Posterior cingulate gyrus (tissue), 11 donors: ENCODE measurements at places on chromosomes 2 and 18.

DNA sequence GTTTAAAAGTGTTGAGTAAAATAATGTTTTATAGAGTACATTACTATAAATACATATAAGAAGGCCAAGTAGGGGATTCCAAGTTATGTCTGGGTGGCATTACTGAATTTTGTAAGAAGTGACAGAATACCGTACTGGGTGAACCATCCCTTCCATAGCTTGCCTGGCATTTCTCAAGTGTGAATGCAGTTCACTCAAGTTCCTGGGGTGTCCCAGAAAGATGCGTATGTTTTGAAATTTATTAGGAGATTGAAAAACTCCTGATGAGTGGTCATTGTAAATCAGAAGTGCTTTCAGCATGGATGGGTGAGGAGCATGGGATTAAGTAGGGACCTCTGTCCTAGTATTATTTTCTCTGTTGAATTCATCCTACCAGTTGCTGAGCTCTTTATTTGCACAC lies 103.2 kb downstream of the VAPA start:
- no peak for DNase-seq

DNA sequence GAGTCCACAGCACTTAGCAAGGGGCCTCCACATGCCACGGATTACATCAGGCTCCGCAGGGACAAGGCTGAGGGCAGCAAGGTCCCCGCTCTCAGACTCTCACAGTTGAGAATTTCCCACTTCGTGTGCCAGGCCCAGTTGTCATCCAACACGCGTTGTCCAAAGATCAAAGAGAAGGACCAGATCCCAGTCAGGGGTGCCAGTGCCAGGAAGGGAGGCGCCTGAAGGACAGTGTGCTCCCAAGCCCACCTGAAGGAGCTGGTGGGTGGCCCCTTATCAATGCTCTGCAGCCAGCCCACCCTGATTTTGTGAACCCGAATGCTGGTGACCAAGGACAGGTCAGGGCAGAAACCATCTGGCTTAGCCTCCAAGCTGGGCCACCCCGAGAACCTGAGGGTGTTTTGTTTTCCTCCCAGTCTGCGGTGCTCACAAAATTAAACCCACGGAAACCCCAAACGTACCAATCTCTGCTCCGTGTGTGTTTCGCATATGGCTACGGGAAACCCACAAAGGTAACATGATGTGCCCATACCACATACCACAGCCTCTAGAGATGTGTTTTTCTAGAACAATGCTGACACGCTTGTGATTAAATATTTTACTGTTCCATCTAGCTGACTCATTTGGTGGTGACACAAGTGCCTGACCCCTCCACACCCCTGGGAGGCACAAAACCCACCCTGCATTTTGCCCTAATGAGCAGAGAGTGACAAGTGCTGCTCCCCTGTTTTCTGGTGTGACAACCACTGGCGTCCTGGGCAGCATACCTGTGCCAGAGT lies 24.5 kb downstream of the CRACDL start:
- DNase-seq, result peak; percentile 76

- no peak for DNase-seq
Measured at GRCh38 chr18:54916507-54916906, 42.8 kb downstream of the CCDC68 start.

- no peak for DNase-seq
Measured at GRCh38 chr2:207983641-207984042, 41.7 kb downstream of the PLEKHM3 start.

DNA sequence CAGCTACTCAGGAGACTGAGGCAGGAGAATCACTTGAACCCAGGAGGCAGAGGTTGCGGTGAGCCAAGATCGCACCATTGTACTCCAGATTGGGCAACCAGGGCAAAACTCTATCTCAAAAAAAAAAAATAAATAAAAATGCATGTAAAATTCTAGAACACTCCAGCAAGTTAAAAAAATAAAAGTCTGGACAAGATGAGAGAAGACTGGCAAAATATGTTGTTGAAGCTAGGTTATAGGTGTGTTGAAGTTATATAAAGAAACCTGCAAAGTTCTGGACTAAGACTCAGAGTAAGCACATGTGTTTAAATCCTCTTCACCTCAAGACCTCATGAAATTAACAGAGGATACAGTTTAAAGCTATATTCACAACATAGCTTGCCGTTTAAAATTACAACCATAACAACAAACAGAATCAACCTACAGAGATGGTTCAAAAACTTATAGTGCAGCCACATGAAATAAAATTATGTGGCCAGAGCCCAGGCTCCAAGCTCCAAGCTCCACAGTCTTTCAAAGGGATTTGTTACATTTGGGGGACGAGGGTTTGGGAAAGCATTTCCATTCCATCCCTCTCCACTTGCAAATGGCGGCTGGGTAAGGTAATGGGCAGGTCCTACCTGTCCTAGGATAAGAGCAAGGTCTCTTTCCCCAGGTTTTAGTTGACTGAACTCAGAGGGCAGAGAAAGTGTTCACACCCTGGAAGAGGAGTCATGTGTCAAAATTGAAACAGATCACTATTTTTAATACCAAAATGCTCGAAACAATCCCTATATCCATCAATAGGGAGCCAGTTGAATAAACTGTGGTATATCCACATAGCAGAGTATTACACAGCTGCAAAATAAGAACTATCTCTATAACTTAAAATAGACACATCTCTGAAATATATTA lies 59.9 kb upstream of the MYCN start:
- no peak for DNase-seq

GRCh38 chr2:72340665-72341064 lies 193.0 kb upstream of the CYP26B1 start:
- no peak for DNase-seq

- DNase-seq, result no peak
Measured at GRCh38 chr2:158101384-158101926, at the start of gene UPP2. UPP2 (plus strand) TSS chr2:158101876; CDS start chr2:158102064, 188 bp downstream.

DNA sequence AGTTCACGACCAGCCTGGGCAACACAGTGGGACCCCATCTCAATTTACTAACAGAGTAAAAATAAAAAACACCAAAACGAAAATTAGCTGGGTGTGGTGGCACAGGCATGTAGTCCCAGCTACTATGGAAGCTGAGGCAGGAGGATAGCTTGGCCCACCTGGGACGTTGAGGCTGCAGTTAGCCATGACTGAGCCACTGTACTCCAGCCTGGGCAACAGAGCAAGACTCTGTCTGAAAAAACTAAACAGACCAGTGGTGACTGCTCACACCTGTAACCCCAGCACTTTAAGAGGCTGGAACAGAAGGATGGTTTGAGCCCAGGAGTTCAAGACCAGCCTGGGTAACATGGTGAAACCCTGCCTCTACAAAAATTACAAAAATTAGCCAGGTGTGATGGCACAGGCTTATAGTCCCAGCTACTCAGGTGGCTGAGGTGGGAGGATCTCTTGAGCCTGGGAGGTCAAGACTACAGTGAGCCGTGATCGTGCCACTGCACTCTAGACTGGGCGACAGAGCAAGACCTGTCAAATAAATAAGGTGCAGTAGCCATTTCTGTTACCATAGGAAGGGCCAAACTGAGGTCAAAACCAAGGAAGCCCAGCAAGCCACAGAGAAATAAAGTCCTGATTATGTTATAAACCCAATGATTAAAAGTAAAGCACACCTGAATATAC lies 14.0 kb downstream of the USP34 start:
- no peak for DNase-seq

- no peak for DNase-seq
Measured at GRCh38 chr2:17263570-17263968, 254.7 kb downstream of the RAD51AP2 start.
